ENCODE measurements at places on chromosomes 4 and X.
A peak's percentile ranks its signal among the peaks of the same experiment; 100 is the strongest.

GRCh38 chrX:129522184-129523078, 859 bp downstream of the SMARCA1 start:
- no peak for DNase-seq

DNA sequence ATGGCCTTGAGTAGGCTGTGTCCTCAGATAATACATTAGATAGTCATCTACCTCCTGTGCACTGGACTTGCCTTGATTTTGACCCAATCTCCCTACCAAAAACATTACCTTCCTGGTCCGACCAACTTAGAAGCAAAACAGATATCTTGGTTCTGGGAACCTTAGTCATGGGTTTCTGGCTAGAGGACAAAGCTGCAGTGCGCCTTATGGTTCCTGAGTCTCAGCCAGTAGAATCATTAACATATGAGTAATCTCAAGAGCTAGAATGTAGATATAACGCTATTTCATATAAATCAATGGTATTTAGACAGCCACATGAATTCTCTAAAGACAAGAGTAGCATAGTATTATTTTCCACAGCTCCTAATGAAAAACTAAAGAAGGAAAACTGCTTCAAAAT, 83.1 kb downstream of the GRIA3 start:
- DNase-seq = no peak

DNA sequence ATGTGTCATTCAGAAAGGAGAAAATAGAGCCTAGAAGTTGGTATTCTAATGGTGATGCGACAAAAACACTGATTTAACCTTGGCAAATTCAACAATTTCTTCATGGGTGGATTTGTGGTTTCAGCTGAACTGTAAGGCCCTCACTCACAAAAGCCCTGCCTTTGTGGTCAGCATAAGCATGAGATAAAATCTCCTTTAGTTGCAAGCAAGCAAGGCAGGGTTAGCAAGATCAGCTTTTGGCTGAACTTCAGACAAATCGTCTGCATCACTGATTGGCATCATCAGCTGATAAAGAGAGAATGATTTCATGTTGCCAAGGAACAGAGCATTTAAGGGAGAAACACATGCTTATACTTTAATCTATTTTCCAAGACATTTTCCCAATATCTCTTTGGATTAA, 2582.2 kb downstream of the PCDH7 start:
- DNase-seq = no peak

- DNase-seq = peak; percentile 66
Observed at GRCh38 chr4:25908491-25908901, 5.5 kb upstream of the SMIM20 start.

DNA sequence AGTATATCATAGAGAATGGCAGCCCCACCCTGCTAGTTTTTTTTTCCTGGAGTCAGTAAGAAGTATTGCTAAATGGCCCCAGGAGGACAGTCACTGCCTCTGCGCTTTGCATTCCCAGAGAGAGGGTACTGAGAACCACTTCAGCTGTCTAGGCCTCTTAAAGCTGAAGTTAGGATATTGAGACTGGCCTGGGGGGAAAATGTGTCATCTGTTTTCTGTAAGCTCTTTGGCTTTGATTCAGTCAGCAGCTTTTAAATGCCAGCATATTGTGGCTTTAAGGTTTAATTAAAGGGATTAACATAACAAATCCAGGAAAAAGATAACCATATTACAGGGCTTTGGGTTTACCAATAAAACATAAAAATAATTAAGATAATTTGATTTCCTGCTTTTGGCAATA, 852.0 kb downstream of the PCDH18 start:
- DNase-seq = no peak

DNA sequence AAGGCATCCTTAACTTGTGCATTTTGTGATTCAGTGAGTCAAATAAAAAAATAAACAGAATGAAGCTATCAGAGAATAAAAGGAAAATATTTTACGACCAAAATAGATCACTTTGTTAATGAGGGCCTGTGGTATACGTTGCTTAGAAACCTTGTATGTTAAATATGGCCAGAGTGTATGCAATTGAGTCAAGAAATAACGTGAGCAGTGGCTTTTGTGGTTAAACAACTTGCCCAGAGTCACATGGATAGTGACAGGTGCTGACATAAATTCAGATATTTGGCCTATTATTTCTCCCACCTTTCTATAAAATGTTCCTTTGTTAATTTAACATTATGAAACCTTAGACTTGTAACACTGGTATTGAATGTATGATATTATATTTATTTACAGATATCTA, 393.4 kb downstream of the PABPC4L start:
- DNase-seq = no peak

- no peak for DNase-seq
Observed at GRCh38 chr4:156581282-156582063, 390.1 kb downstream of the PDGFC start.

- no peak for DNase-seq
Observed at GRCh38 chr4:107129076-107129475, 93.0 kb upstream of the DKK2 start.

GRCh38 chr4:29558789-29559188, 1161.4 kb upstream of the PCDH7 start:
- DNase-seq = no peak

- no peak for DNase-seq
Observed at GRCh38 chrX:105018865-105019264, 201.6 kb downstream of the TEX13A start.

DNA sequence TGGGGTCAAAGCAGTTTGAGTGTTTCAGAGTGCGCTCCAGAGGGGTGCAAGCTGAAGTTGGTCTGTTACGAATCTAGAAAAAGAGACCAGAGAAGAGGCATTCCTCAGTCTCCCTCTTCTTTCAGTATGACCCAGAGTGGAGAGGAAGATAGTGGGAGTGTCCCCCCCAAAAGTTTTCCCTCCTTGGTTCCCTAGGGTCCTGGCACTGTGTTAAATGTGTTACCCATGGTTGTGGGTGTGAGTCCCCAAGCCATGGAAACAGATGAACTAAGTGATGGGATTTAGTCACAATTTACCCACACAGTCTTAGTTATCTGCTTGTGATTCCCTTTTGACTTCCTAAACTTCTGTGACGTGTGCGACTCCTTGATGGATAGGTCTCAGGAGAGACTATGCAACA, 27.0 kb upstream of the NAF1 start:
- no peak for DNase-seq

DNA sequence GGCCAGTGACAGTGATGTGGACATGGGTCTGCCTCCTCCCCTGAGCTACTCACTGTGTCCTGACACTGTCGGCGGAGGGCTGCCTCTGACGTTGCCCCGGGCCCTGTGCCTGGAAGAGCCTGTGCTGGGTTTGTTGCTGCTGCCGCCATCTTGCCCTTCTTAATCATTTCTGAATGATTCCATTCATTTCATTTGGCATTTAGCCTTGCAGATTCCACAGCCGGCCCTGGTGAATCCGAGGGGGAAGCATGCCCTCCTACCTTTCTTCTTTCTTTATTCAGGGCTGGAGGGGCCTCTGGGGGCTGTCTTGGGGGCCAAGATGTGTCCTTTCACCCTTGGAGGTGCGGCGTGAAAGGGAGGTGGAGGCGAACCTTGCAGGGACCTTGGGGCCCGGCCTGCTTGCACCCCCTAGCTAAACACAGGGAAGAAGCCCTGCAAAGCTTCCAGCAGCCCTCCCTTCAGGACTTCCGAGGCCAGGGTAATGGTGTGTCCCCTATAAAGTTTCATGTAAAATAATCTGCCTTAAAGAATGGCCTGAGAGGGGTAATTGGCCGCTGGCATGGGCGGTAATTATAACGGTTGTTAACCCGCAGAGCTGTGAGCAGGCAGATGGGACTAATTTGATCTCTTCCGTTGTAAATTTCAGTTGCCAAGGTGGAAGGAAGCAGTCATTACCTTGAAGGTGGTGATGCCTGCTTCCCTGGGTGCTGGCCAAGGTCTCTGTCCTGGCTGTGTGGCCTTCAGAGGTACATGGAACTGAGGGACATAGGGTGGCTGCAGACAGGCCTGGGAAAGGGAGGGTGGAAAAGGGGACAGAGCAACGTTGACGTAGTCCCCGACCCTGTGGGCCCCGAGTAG, 92.3 kb downstream of the PSAPL1 start:
- DNase-seq = no peak

- DNase-seq = peak; percentile 74
Observed at GRCh38 chr4:165359506-165359905, 19.3 kb upstream of the CPE start.

DNA sequence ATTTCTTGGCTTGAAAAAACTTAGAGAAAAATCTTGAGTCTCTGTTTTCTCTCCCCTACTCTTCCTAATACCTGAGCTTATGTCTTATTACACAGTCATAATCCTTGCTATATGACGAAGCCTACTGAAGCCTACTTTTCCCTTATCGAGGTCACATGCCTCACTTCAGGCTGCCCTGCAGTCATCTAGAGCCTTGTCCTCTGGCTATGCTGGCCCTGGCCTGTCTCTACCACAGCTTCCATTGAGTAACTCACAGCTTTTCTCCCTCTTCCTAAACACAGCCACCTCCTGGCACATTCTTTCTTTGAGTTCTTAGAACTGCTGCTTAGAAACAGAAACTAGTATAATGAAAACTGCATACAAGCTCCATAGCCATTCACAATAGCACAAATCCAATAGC, 1698.3 kb downstream of the STIM2 start:
- no peak for DNase-seq

GRCh38 chr4:2168469-2169319, 73.2 kb downstream of the HAUS3 start:
- no peak for DNase-seq

GRCh38 chr4:182918791-182919302, 1.7 kb upstream of the DCTD start:
- DNase-seq = peak; percentile 33

DNA sequence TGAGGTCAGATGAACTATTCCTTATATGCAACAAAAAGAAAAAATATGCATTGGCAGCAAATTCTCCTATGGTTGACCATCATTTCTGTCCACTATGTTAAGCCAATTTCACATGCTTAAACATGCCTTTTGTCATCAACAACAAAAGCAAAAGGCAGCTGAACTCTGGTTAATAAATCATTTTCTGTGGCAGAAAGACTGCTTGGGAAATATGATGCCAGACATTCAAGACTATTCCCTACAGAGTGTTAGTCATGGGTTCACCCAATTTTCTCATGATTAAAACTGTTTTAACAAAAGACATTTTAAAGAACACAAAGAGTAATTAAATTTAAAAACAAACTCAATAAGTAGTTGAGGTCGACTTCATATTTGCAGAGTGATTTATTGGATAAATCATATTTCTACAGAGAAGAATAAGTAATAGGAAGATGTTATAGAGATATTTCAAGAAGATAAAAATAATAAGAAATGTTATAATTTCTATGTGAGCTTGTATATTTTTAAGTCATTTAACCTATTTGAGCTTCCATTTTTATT, 890.6 kb downstream of the STPG2 start:
- no peak for DNase-seq

DNA sequence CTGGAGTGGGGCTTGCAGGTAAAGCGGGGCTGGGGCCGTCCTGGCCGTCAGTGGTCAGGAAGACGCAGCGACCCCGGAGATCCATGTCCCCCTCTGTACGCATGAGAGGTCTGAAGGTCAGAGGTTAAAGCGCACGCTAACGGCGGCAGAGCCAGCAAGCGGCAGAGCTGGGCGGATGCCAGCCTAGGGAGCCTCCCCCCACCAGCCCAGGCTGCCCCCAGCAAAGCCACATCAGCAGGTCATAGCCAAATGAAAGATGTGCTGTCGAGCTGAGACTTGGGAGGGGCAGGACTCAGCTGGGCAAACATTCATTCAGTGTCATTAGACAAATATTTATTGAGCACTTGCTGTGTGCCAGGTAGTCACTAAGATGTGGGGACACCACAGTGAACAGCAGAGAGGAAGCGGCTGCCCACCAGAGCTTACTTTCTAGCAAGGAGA, 593 bp upstream of the JAKMIP1 start:
- no peak for DNase-seq

DNA sequence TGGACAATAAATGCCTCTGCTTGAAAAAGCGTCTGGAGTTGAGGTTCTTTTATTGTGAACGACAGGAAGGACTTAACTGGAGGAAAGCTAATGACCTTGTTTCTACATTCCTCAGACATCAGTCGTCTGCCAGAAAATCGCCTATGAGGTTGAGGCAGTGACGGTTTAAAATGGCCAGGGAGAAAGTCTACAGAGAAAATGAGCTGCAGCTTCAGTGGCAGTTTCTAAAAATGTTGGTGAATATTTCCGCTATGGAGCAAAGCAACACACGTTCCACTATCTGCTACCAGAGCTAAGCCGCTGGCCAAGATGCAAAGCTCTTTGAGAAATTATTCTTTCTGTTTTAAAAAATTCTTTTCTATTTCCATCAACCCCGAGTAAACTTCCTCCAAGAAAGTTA, 116.9 kb upstream of the GALNT7 start:
- no peak for DNase-seq

DNA sequence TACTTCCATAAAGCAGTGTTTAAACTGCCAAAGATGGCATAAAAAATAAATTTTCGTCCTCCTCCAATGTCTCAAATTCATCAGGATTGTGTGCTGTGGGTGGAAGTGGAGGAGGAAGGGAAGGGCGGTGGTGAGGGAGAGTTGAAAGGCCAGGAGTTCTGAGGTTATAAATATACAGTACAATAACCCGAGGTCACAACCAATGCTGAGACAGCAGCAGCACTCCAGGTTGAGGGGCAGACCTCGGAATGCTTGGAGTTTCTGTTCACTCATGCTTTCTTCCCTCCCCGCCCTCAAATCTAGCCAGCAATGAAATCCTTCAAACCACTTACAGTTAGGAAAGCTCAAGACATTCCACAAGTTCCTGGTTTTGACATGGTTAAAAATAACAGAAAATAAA, 134.0 kb upstream of the SMAD1 start:
- DNase-seq = no peak

DNA sequence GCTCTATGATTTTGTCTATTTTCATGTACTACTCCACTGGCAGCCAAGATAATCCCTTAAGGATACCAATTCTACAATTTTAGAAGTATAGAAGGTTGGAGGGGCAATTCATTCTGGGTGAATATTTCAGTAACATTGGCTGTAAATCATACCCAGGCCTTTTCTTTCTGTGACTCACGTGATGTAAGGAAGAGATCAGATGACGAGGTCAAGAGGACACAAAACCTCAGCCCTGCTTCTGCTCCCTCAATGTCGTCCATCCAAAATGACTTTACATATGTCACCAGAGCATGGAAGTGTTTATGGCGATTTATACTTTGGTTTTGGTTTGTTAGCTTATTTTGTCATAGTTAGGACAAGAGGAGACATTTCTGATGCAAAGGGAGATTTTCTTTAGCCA, 70.7 kb upstream of the SLC4A4 start:
- no peak for DNase-seq

DNA sequence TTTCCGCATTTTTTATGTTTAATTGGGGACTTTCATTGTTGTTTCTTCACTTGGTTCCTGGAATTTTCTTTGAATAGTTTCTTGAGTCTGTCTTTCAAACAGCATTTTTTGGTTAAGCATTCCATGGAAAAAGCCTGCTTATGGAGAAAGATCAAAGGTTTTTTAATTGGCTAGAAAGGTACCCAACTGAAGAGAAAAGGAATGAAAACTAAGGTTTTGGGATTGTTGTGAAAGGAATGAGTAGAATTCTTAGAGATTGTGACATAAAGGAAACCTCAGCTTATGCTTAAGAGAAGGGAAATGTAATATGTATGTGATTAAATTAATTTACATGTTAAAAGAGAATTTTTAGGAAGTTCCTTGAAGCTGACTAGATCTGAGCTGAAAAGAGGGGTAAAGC, 82.8 kb downstream of the CCKAR start:
- no peak for DNase-seq
